ENCODE measurements at places on chromosomes 3 and 15.

- no peak for DNase-seq
Measured at GRCh38 chr3:17047894-17048293, 163.1 kb downstream of the PLCL2 start.

DNA sequence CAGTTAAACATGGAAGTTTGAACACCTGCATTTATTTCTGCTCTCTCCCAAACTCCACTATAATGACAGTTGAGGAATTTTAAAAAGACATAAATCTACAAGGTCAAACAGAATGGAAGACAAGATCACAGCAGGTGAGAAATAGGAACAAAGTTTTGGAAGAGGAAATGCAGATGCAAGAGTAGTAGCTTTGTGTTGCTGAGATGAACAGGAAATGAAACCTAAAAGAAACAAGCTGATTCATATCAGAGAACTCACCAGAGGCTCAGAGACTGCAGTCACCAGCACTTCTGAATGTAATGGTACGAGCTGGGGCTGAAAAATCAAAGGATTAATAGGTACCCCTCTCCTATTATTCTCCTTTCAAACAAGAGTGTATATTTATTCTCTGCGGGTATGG is 459.9 kb downstream of the RAP2B start:
- DNase-seq, result no peak

DNA sequence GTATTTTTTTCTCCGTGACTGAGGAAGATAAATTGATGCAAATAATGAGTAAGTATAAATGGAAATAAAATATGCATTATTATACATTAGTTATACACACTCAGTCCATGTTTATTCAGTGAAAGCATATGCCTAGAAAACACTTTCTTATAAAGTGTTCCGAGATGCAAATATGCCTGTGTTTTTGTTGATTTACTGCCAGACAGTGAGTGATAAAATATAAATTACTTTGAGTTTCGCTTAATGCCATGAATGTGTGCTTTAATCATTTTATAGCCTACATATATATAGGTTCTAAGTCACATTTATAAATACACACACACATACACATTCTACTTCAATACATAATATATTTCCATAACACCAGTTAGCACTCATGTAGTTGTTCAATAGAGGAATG is 569.2 kb downstream of the UNC13C start:
- no peak for DNase-seq

- DNase-seq, result no peak
Measured at GRCh38 chr3:72769758-72770540, 78.3 kb downstream of the SHQ1 start.

GRCh38 chr3:64022451-64023186 is 675 bp downstream of the PSMD6 start:
- DNase-seq, result no peak

DNA sequence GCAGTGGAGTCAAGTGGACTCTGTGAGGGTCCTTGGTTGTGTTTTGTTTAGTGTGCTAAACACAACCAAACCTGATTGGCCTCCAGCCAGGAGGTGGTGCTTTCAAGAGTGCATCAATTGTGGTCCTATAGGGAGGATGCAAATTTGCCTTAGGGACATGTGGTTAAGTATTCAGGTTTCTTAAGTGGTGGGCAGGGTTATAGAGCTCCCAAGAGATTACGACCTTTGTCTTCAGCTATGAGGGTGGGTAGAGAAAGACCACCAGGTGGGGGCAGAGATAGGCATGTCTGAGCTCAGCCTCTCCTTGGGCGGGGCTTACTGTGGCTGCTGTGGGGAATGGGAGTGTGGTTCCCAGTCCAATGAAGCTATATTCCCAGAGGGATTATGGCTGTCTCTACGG is 186.6 kb downstream of the SQOR start:
- no peak for DNase-seq

DNA sequence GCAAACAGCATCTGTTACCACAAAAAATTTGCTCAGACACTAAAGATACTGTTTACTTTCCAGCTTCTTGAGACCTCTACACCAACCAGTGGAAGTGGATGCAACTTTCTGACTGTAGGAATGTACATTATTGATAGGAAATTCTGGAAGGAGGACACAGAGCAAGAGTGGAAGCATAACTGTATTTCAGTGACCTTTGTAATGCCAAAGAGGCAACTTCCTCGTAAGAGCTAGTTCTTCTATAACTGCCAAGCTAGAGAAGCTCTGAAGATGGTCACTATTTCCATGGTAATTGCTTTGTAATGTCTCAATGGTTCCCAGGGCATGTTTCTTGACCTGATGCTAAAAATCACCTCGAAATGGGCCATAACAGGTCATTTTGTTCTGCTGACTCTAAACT is 96.3 kb upstream of the SLC2A2 start:
- DNase-seq, result no peak

- no peak for DNase-seq
Measured at GRCh38 chr3:80244390-80244789, 476.6 kb upstream of the ROBO1 start.

DNA sequence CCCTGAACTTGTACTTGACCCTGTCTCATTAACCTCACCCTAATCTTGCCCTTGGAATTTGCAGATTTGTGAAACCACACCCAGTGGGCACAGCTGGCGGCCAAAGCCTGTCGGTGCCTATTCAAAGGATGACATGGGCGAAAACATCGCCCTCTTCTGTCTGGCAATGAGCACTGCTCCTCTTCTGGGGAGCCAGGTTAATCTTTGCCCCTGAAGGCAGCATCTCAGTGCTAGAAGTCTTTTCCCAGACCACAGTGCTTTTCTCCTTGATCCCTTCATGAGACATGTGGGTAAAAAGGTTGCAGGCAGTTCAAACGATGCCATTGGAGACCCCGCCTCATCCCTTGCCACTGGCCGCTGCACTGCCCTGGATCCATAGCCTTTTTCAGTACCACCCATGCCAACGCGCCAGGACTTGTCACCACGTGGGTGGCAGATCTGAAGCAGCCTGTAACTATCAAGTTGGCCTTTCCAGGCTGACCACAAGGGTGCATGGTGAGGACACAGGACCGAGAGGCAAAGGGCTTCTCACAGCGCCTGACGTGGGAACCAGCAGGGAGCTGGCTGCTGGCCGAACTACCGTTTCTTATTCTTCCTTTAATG is 6.5 kb upstream of the DNASE1L3 start:
- DNase-seq, result peak; percentile 87

DNA sequence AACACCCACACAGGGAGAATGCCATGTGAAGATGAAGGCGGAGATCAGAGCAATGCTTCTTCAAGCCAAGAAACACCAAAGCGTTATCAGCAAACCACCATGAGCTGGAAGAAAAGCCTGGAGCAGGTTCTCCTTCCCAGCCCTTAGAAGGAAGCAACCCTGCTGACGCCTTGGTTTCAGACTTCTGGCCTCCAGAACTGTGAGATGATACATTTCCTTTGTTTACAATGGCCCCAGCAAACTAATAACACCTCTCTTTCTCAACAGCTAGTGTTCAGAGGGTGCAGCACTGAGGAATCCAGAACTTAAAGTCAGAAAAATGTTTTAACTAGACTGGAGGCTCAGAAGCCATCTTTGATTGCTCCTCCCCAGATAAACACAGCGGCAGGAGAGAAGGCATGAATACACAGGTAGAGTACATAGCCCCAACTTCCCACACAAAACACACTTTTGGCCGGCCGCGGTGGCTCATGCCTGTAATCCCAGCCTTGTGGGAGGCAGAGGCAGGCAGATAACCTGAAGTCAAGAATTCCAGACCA is 132.4 kb upstream of the LPP start:
- no peak for DNase-seq

DNA sequence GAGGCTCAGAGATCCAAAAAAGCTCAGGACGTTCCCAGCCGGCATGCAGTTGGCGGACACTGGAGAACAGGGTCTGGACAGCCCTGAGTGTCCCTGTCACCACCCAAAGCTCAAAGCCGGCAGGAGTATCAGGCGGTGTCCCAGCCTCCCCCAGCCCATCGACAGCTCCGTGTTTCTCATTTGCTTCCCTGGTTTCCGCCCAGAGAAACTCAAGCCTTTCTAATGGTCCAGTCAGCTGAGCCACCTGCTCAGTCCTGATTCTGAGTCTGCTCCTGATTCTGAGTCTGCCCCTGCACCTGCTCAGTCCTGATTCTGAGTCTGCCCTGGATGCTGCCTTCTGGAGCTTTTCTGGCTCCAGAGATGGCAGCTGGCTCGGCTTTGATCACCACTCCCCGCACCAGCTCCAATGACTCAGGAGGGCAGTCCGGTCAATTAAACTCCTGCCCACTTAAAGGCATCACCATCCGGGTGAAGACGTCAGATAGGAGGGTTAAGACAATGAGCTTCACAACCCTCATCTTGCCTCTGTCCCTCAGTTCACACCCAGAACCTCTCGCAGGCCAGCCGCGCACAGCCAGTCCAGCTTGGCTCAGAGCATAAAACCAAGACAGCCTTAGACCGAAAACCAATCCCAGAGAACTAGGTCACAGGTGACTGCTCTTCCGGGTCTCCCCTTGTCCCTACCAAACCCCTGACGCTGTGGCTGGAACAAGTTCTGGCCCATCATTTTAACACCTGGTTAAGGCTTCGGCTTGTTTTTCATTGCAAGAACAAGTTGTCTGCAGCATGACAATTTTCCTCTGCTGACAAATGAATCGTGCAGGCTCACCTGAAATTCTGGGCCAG is 6.8 kb downstream of the PCSK6 start:
- no peak for DNase-seq

- peak; percentile 88 for DNase-seq
Measured at GRCh38 chr15:78000091-78000926, 77.2 kb downstream of the TBC1D2B start.

DNA sequence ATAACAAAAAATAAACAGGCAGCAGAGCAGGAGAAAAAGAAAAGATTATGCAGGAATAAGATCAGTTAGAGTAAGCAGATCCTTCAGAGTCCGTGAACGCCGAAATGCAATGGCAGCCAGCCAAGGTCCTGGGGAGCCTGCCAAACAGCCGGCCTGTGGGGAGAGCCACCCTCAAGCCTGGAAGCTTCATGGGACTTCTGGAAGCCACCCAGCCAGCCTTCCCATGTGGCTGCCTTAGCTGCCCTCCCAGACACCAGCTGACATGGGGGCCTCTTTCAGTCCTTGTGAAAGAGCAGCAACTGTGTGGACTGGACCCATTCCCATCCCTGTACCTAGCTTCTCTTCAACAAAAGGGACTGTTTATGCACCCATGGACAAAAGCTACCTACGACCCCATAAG is 64.9 kb upstream of the RAD18 start:
- peak; percentile 95 for DNase-seq

DNA sequence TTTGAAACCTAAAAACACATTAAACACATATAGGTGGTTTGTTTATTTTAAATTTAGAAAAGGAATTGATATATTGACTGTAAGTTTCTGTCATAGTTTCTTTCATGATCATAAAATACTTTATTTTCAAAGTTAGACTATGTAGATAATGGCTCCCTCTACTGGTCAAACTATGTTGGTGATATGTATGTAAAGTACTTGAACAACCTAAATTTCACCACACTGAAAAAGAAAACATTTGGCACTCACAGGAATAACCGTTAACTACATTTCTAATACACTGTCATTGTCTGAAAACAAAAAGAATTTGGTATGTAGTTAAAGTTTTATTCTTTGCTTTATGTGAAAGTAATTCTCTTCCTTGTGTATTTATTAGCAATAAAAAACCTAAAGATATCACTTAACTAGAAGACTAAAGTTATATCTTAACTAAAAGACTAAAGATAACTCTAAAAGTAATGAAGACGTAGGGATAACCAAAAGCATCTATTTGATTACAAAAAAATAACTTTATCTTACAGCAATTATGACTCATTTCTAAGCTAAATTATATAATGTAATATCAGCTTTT is 427.5 kb downstream of the VGLL3 start:
- no peak for DNase-seq

GRCh38 chr3:162441716-162442115 is 945.1 kb downstream of the OTOL1 start:
- no peak for DNase-seq

DNA sequence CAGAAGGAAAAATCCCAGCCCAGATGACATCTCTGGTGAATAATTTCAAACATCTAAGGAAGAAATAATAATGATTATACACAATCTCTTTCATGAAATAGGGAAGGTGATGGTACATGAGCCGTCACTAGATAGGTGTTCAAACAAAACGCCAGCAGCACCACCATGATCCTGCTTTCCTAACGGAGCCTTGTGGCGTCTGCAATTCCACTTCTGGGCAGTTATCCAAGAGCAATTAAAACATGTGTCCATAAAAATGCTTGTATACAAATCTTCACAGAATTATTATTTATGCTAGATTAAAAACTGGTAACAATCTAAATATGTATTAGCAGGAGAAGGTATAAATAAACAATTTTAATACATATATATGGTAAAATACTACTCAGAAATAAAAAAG is 33.7 kb downstream of the RTP4 start:
- no peak for DNase-seq

DNA sequence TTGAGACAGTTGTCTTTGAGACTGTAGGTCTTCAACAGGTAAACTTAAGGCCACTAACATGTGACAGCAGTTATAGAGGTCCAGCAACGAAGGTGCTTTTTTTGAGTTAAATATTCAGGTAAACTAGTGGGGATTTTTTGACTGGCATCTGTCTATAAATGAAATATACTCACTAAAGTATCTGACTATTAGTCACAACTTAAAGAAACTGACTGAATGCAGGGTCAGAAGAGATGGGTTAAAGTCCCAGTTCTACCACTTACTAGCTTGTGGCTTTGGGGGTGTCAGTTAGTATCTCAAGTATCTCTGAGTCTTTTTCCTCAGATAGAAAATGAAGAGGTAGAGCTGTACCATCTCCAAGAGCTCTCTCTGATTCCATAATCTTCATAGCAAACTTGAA is 18.0 kb downstream of the MIX23 start:
- no peak for DNase-seq

GRCh38 chr15:67878712-67879206 is 38.9 kb upstream of the RNU6-1 start:
- DNase-seq, result no peak

- no peak for DNase-seq
Measured at GRCh38 chr15:36811903-36812302, 232.5 kb downstream of the CDIN1 start.
